Immature natural killer cell (primary cell): ENCODE measurements at places on chromosomes 11 and 22. TPM values are rescaled to one million over a fixed set of nuclear protein-coding genes. Genes with fewer than 3 reads are reported as not detected.

The RAB1B gene
- polyA plus RNA-seq = 33.2 TPM

DNA sequence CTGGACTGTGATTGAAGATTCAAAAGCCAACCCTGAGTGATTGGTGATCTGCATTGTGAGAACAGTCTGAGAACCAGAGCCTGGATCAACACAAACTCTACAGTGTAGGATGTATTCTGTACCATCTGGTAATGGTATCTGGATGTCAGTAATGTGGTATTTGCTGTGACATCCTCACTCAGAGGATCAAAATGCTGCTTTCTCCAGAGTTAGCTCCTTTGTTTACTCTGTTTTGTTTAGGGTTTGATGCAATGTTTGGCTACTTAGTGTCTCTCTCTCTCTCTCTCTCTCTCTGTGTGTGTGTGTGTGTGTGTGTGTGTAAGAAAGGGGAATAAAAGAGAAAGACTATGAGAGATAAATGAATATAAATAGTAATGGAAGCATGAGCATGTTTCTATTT, 24.3 kb downstream of the CASP4 start:
- H3K4me1 ChIP-seq = peaks cover 22% of the 10 kb centered on the region
- peaks cover 47% of the 10 kb centered on the region for H3K36me3 ChIP-seq
- no peak overlapping the region for H3K4me3 ChIP-seq
- no peak for DNase-seq

DNA sequence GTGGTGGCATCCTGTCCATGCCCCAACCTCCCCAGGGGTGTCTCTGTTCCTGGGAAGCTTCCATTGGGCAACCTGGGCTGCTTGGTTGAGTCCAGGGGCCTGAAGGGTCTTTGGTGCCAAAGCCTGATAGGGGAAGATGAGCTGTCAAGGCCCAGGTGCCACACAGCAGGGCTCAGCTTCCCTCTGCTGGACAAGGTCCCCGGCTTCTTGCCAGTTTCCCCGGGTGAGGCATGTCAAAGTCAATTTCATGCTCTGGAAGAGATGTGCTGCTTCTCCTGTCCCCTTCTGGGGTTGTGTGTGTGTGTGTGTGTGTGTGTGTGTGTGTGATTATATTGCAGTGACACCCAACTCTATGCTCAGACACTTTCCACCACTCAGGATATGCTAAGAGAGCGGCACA, 26.9 kb downstream of the TP53I11 start:
- no peaks in the 10 kb centered on the region for H3K36me3 ChIP-seq
- H3K27me3 ChIP-seq = peaks cover 4% of the 10 kb centered on the region
- no peak for DNase-seq

- no peaks in the 10 kb centered on the region for H3K36me3 ChIP-seq
- no peak overlapping the region for H3K4me3 ChIP-seq
- peaks cover 11% of the 10 kb centered on the region for H3K4me1 ChIP-seq
- H3K27me3 ChIP-seq = peaks cover 6% of the 10 kb centered on the region
- no peak for DNase-seq
- no peak overlapping the region for H3K27ac ChIP-seq
Measured at GRCh38 chr11:86172894-86173293, 71.7 kb upstream of the EED start.

DNA sequence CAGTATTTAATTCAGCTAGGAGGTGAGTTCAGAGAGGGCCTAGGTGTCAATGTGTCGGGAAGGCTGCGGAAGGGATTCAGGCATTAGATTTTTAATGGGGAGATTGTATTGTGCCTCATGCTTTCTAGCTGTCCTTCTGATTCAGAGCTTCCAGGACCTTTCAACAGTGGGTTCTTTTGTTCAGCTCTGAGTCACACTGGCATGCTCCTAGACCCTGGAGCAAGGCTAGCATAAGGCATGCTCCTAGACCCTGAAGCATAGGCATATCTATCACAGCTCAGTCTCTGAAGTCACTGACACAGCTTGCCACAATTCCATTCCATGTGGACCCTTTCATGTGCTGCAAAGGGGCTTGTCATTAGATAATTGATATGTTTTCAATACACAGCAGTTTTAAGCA, 396.9 kb downstream of the RAB38 start:
- H3K27me3 ChIP-seq = no peaks in the 10 kb centered on the region
- no peaks in the 10 kb centered on the region for H3K36me3 ChIP-seq
- no peak overlapping the region for H3K27ac ChIP-seq

The ATXN10 gene
- 97.7 TPM for polyA plus RNA-seq

GRCh38 chr11:1367721-1368120, 22.0 kb upstream of the BRSK2 start:
- H3K4me1 ChIP-seq = no peaks in the 10 kb centered on the region
- no peak overlapping the region for H3K4me3 ChIP-seq
- no peaks in the 10 kb centered on the region for H3K27me3 ChIP-seq
- H3K36me3 ChIP-seq = no peaks in the 10 kb centered on the region
- no peak for DNase-seq
- no peak overlapping the region for H3K27ac ChIP-seq

The MAPK8IP2 gene
- polyA plus RNA-seq = not detected

DNA sequence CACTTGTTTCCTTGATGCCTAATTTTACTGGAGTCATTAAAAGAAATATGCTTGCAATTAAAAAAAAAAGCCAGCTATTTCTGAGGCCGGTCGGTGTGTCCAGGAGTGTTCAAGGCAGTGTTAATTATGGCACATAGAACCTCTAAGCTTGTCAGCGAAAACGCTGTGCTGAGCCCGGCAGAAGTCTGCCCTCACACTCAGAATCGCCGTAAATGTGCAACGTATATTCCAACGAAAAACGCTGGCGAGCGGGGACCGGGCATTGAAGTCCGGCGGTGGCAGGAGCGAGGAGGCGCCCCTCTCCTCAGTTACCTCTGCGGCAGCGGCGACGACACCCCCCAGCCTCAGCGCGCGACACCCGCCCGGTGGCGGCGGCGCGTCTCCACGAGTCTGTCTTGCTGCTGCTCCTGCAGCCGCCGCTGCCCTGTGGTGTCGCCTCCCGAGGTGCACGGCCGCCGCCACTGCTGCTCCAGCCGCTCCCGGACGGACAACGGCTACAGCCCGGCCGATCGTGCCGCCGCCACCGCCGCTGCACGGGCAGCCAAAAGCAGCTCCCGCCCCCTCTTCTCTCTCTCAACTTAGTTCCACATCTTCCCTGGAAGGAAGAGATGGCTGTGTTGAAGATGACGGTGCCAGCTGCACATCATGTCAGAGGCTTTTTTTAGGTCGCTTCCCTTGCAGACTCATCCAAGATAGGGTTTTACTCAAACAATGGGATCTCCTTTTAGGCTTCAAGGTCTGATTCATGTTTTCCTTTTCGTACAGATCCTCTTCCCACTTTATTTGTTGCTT, 56.0 kb downstream of the JAM3 start:
- no peaks in the 10 kb centered on the region for H3K36me3 ChIP-seq
- H3K4me3 ChIP-seq = no peak overlapping the region
- DNase-seq = no peak
- no peak overlapping the region for H3K27ac ChIP-seq
- peaks cover 7% of the 10 kb centered on the region for H3K4me1 ChIP-seq

DNA sequence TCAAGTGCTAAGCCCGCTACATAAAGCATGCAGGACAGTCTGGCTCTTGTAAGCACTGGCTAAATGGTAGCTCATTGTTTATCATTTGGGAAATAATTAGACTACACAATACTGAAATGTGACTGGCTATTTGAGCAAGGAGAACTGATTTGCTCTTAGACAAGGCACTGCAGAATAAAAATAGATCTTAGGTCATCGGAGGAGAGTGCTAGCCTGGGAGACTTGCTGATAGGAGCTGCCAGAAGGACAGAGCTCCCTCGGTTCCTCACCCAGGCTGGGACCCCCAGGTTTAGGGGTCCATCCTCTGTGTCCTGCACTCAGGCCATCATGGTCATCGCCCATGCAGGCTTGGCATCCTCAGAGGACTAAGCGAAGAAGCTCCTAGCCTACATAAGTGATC, 184.4 kb upstream of the NCAM1 start:
- H3K4me1 ChIP-seq = peaks cover 5% of the 10 kb centered on the region
- H3K36me3 ChIP-seq = no peaks in the 10 kb centered on the region
- peaks cover 11% of the 10 kb centered on the region for H3K27me3 ChIP-seq
- DNase-seq = no peak
- no peak overlapping the region for H3K27ac ChIP-seq

The DRD4 gene
- not detected for polyA plus RNA-seq

DNA sequence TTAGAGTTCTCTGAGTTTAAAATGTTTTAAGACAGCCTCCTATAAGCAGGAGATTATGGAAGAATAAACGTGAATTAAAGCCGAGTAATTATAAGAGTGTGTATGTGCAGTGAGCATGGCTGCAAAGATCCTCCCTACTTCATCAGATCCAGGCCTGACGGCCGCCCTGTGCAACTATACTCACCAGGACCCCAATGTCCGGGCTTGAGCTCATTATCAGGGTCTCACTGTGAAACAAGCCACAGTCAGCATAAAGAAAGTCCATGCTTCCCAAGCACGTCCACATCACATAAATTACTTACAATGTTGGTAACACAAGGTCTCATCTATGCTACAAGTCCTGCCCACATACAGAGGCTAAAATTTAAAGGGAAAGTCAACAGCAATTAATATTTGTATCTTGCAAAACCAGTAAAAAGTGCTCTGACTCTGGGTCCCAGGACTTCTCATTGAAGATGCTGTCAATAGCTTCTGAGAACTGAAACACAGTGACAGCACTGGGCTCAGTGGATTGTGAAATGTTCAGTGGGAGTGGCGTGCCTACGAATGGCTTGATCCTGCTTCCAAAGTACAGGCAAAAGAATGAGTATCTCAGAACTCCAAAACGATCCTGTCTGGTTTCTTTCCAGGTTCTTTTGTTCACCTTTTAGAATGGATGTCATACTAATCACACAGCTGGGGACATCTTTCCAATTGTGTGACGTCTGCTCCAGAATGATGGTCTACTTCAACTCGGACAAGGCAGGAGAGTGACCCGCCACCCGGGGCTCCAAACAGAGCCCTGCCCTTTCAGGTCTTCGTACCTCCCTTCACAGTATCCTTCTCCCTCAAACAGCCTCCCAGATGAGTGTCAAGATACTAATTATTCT, 72.1 kb upstream of the ARFGAP3 start:
- H3K27me3 ChIP-seq = peaks cover 3% of the 10 kb centered on the region
- H3K4me3 ChIP-seq = no peak overlapping the region
- H3K4me1 ChIP-seq = peaks cover 72% of the 10 kb centered on the region

The USP2 gene
- not detected for polyA plus RNA-seq
